ENCODE measurements at places on chromosomes 12 and 14. TPM values are rescaled to one million over a fixed set of nuclear protein-coding genes. Genes with fewer than 3 reads are reported as not detected.

The FGF6 gene
- total RNA-seq: not detected

The SLCO1A2 gene
- 11.3 TPM for total RNA-seq

The TMEM119 gene
- 2.8 TPM for total RNA-seq

The SINHCAF gene
- total RNA-seq: 20.8 TPM

The MUCL1 gene
- total RNA-seq: not detected

The KLRG1 gene
- total RNA-seq: 9.0 TPM

The ZCCHC8 gene
- total RNA-seq: 29.3 TPM

The DLK1 gene
- 1.4 TPM for total RNA-seq

The RHOJ gene
- total RNA-seq: 7.2 TPM

The UBE2N gene
- 260 TPM for total RNA-seq

The LRIG3 gene
- 9.0 TPM for total RNA-seq

The FOXM1 gene
- total RNA-seq: 2.5 TPM

The FOXG1 gene
- 19.8 TPM for total RNA-seq

All from diencephalon (tissue), 1 donor.